Activated CD8-positive, alpha-beta memory T cell treated with anti-CD3 and anti-CD28 coated beads for 4 hours (primary cell): ENCODE measurements at places on chromosomes 4 and X.

- no peak for DNase-seq
Measured at GRCh38 chrX:123077631-123078030, 106.4 kb upstream of the GRIA3 start.

GRCh38 chr4:10734697-10735096 lies 50.1 kb upstream of the CLNK start:
- no peak for DNase-seq

GRCh38 chrX:49166914-49167739 lies 4.6 kb downstream of the MAGIX start:
- peak; percentile 32 for DNase-seq

GRCh38 chr4:10620935-10621488 lies 63.6 kb downstream of the CLNK start:
- DNase-seq: no peak

DNA sequence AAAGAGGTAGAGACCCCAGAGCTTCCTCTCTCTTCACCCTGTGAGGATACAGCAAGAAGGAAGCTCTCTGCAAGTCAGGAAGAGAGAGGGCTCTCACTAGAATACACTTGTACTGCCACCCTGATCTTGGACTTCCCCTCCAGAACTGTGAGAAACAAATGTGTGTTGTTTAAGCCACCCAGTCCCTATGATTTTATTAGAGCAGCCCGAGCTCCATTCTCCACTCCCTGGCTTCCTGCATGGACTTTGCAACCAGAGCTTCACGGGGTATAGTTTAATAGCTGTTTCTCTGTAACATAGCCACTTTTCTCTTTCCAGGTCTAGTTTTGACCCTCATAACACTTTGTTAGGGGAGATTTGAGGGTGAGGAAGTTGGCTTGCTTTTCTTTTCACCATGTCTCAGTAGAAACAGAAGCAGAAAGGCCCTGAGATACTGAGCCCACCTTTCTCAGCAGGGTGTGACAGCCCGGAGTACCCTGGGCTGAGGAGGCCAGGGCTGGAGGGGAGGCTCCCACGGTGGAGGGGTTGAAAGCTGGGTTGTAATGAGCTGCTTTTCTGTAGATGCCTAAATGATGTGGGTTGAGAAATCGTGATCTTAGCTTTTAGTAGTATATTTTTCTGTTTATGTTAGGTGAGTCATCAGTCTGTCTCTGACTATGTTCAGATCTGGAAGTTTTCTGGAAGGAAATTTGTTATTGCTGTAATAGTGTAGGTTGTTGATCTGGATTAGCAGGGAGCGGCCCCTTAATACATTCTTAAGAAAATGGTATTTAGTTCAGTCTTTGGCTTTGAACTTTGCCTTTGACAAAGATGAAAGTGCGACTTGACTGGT lies 118.6 kb downstream of the PTTG2 start:
- DNase-seq: no peak

- no peak for DNase-seq
Measured at GRCh38 chr4:74267998-74268606, 40.2 kb upstream of the EPGN start.

DNA sequence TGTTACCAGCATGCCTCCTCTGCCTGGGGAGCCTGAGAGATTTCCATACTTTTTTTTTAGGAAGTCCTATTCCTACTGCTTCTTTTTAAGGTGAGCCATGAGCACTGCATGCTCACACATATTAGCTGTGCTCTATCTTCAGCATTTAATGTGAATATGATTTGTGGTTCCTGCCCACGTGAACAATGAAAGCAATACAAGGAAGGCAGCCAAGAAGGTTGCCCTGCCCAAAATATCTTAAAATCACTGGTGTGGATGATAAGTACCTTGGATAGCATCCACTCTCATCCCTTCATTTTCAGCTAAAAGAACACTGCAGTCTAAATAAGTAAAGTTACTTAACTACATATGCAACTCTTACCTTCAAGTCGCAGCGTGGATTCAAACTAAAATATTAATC lies 607.5 kb downstream of the PACRGL start:
- DNase-seq: no peak

- no peak for DNase-seq
Measured at GRCh38 chr4:77990456-77990855, 66.7 kb upstream of the FRAS1 start.
